ENCODE measurements at places on chromosomes 1 and 21.

- DNase-seq = no peak
Measured at GRCh38 chr1:15353839-15354579, 55.7 kb upstream of the EFHD2 start.

- DNase-seq = no peak
Measured at GRCh38 chr1:6014130-6014999, 22.1 kb upstream of the NPHP4 start.

DNA sequence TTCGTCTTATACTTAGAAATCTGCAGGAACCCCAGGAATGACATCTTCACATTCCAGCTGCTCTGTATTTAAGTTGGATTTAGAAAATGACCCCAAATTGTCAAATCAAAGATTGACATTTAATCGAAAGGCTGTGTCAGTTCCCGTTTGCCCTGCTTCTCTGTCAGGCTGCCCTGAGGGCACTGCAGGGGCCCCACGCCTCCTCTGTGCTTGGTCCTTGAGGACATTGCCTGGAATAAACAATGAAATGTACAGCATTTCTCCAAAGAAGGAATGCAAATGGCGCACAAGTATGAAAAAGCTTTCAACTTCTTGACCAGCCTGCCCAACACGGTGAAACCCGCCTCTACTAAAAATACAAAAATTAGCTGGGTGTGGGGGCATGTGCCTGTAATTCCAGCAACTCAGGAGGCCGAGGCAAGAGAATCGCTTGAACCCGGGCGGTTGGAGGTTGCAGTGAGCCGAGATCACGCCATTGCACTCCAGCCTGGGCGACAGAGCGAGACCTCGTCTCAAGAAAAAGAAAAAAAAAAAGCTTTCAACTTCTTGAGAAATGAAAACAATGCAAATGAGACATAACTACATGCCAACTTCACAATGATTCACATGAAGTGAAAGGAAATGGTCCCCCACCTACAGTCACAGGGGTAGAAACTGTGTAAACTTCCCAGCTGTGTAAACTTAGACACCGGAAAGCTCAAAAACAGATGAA, 3.0 kb downstream of the TMPRSS3 start:
- DNase-seq = no peak

DNA sequence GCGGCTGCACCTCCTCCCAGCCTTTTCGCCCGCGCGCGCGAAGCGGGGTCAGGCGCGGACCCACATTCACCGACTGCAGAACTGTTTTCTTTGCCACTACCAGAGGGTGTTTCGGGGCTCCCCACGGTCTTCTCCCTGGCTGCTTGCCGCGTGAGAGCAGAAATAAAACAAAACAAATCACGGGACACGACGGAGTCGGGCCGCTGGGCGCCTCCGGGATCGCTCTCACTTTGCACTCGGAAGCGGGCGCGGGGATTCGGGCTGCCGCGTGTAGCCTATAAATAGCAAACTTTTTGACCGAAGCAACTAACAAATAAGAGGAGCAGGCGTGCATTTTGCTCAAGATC, 412.3 kb upstream of the ESRRG start:
- DNase-seq = no peak

DNA sequence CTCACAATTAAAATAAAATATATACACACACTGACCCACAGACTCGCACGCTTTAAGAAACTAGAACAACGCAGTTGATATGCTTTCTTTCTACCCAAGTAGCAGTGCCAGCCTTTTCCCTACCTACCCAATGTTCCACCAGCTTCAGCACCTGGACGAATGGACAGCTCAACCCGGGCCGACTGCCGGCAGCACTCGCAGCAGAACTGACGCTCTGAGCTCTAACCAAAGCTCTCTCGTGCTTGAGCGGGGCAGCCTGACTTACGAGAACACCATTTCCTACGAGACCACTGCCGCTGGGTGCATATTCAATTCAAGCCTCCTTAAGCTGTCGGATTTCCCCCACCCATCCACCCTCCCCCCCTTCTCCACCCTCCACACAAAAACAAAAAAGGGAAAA, 127.4 kb upstream of the DPYD start:
- DNase-seq = no peak

DNA sequence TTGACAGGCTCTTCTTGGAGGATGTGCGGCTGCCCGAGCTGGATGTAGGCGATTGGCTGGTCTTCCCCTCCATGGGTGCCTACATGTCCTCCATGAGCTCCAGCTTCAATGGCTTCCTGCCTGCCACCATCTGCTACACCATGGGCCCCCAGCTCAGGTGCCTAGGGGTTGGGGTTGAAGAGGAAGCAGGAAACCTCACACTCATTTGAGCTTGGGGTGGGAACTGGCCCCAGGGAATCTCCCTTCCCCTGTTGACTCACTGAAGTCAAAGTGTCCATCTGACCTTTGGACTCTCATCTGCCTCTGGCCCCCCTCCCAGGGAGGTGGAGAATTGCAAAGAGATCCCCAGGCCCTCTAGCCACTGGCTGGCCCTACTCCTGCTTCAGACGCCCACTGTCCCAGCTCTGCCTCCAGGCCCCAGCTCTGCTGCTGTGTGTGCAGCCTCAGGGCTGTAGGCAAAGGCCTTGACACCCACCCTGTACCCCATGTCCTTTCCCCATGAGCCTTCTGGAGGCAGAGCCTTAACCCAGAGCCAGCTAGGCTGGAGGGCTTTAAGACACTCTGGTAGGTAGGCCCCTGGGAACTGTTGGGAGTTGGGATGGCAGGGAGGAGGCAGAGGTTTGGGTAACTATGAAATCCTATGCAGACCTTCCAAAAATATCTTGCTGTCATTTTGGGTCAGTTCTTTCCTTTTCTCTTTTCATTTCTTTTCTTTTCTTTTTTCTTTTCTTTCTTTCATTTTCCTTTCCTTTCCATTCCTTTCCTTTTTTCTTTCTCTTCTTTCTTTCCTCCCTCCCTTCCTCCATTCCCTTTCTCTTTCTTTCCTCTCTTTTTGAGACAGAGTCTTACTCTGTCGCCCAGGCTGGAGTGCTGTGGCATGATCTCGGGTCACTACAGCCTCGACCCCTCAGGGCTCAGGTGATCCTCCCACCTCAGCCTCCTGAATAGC, 66.9 kb upstream of the TINAGL1 start:
- no peak for DNase-seq

GRCh38 chr1:116166011-116166571, 54.9 kb downstream of the MAB21L3 start:
- DNase-seq = no peak

DNA sequence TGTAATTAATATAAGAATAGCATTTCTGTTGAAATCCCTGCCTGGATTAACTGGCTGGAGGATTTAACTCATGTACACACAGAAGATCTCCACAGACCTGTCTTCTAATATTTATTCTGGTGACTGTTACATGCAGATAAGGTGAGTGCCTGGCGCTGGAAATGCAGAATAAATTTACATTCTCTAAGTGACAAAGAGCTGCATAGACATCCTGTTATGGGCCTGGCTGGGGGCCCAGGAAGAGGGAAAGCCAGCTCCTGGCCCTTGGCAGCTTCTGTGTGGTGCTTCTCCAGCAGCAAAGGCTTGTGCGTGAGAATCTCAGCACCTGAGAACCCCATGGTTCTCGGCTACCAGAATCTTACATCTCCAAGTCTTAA, 446.6 kb downstream of the PTPRU start:
- DNase-seq = peak; percentile 13

DNA sequence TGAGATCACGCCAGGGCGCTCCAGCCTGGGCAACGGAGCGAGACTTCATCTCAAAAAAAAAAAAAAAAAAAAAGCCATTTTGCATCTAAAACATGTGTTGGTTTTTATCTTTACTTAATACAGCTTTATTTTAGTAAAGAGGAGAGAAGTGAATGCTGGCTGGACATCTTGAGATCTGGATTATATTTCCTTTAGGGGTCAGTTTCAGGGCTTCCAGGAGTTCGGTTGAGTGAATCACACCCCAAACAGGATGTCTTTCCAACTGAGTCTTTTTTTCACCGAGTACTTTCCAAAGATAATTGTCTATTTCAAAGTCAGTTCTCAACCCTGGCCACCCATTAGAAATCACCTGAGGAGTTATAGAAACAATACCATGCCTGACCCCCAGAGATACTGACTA, 16.6 kb upstream of the IPP start:
- DNase-seq = no peak

- DNase-seq = no peak
Measured at GRCh38 chr1:48526008-48526710, 54.2 kb upstream of the SPATA6 start.

- DNase-seq = no peak
Measured at GRCh38 chr1:172686143-172686542, 27.2 kb downstream of the FASLG start.

Measured in vagina (tissue), 2 donors.